ENCODE measurements at places on chromosomes 12 and 14.

- DNase-seq = peak; percentile 18
Observed at GRCh38 chr12:107126796-107127481, 33.6 kb upstream of the CRY1 start.

- DNase-seq = no peak
Observed at GRCh38 chr14:28777471-28778137, 11.0 kb downstream of the FOXG1 start.

- peak; percentile 23 for DNase-seq
Observed at GRCh38 chr14:74324931-74325361, 22.2 kb upstream of the ABCD4 start.

GRCh38 chr12:111546758-111547383 lies 52.2 kb downstream of the ATXN2 start:
- DNase-seq = no peak

GRCh38 chr12:32600681-32601080 lies 78.4 kb upstream of the DNM1L start:
- no peak for DNase-seq

DNA sequence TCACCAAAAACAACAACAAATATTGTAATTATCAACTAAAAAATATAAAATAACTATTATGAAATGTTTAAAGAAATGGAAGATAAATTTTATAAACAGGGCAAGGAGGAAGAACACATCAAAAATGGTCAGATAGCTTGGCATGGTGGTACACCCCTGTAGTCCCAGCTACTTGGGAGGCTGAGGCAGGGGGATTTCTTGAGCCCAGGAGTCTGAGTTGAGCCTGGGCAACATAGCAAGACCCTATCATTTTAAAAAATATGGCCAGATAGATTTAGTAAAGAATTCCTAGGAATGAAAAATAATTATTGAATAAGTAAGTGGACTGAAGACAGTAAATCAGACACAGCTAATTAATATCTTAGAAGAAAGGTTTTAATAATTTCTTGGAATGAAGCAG lies 32.6 kb downstream of the ITPR2 start:
- DNase-seq = no peak

DNA sequence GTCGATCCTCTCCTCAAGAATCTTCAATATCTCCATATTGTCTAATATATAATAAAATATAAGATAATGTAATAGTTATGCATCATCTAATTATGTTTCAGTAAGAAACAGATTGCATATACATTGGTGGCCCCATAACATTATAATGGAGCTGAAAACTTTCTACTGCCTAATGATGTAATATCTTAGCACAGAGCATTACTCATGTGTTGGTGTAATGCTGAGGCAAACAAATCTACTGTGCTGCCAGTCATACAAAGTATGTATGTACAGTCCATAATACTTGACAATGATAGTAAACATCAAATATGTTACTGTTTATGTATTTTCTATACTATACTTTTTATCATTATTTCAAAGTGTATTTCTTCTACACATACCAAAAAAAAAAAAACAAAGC lies 128.7 kb downstream of the CPNE8 start:
- DNase-seq = no peak

Data from bone marrow (tissue), 2 donors.